ENCODE measurements at places on chromosomes 12 and 14. TPM values are rescaled to one million over a fixed set of nuclear protein-coding genes. Genes with fewer than 3 reads are reported as not detected.
A peak's percentile ranks its signal among the peaks of the same experiment; 100 is the strongest.

Gene EXD2
- 7.1 TPM for total RNA-seq

DNA sequence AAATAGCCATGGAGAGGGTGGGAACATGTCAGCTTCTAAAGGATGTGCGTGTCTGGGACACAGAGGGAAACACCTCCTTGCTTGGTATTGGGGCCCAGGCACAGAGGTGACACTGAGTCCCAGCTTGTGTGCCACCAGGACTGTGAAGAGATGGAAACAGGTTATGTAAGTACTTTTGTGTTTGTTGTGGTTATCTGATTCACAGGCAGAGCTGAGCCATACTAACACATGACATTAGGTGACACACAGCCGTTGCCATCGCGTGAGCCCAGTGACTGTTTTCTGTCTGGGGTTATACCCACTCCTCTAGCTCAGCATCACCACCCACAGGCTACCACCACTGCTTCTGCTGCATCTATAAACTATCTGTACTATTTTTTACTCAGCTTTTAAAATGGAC lies 12.1 kb upstream of the FLVCR2 start:
- DNase-seq, result peak; percentile 90

DNA sequence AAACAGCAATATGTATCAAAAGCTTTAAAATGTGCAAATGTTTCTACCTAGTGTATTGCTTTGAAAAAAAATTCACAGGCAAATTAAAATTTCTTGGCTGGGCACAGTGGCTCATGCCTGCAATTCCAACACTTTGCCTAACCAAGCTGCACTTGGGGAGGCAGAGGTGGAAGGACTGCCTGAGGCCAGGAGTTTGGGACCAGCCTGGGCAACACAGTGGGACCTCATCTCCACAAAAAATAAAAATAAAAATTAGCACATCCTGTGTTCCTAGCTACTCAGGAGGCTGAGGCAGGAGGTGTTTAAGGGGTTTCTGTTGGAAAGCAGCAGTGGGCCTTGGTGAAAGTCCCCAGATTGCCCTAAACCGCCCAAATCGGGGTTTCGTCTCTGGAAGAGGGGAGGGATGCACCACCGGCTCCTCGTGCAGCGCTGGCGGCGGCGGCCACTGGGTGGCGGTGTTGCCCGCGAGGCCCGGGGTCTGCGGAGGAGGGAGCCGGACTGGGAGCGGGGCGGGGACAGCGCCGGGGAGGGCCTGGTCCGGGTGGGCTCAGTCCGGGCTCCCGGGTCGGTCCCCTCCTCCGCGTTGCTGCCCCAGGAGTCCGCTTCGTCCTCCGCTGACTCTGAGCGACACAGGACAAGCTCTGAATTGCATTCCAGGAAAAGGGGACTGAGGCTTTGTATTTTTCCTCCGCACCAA lies 265.6 kb downstream of the AACS start:
- DNase-seq, result no peak

GRCh38 chr12:570435-570920 lies 92.8 kb downstream of the NINJ2 start:
- DNase-seq, result no peak

- DNase-seq, result no peak
Observed at GRCh38 chr12:110616471-110617115, 2.7 kb downstream of the TCTN1 start.

- DNase-seq, result no peak
Observed at GRCh38 chr14:33420051-33420627, 481.5 kb downstream of the NPAS3 start.

All from activated naive CD4-positive, alpha-beta T cell treated with anti-CD3 and anti-CD28 coated beads, Interleukin-2, amount 50 U/mL, for 72 hours (primary cell).